Neural progenitor cell (in vitro differentiated cells): ENCODE measurements at places on chromosomes 13 and 19. TPM values are rescaled to one million over a fixed set of nuclear protein-coding genes. Genes with fewer than 3 reads are reported as not detected.

DNA sequence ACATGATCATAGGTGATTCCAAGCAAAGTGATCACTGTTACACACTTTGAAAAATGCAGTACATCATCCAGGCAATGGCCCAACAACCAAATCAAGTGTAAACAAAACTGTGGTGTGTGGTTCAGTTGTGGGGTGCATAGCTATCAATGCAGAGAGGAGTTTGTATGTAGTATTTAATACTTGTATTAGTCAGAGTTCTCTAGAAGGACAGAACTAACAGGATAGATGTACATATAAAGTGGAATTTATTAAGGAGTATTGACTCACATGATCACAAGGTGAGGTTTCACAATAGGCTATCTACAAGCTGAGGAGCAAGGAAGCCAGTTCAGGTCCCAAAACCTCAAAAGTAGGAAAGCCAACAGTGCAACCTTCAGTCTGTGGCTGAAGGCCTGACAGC, 249.3 kb upstream of the HTR2A start:
- no peak overlapping the region for H3K4me3 ChIP-seq
- no peaks in the 10 kb centered on the region for H3K36me3 ChIP-seq
- H3K27ac ChIP-seq = no peak overlapping the region
- peaks cover 5% of the 10 kb centered on the region for H3K4me1 ChIP-seq

DNA sequence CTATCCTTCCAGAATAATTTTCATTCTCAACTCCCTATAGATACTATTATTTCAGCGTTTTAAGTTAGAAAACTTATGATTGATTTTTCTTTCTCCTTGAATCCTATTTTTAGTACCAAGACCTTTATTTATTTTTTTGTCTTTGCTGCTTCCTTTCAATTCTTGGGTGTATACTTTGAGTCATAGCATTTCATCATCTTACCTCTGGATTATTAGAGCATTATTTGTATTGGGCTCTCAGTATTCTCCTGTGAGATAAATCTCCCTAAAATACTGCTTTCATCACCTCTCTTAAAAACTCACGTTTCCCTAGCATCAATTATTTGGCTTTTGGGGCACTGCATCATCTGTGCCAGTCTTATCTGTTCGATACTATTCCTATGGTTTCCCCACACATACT, 222.8 kb downstream of the POSTN start:
- H3K4me3 ChIP-seq = no peak overlapping the region
- H3K27ac ChIP-seq = no peak overlapping the region

DNA sequence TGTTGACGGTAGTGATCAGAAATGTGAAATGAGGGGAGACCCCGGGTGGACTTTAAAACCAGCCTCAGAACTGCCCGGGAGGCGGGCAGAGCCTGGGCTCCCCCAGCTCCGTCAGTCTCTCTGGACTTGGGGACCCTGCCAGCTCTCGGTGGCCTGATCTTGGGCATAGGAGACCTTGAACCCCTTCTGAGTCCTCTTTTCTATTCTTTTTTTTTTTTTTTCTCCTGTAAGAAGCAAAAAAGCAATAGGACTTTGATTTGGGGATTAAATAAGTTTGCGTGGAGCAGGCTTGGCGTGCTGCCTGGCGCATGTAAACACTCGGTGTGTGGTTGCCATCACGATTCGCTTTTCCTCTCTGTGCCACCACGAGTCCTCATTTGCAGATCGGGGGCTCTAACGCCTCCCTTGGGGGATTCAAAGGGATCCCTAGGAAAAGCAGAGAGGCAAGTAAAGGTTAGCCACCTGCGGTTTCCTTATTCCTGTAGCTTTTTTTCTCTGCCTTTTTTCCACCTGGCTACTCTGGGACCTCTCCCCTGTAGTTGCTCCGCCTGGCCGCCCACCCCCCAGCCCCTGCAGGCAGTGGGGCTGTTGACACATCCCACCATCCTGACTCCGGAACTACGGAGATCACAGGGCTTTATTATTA, 1.3 kb downstream of the SAFB start:
- H3K4me1 ChIP-seq = peaks cover 38% of the 10 kb centered on the region
- no peaks in the 10 kb centered on the region for H3K27me3 ChIP-seq
- H3K36me3 ChIP-seq = peaks cover 20% of the 10 kb centered on the region
- no peak overlapping the region for H3K27ac ChIP-seq
- H3K4me3 ChIP-seq = peak overlapping the region; percentile 79

- no peak overlapping the region for H3K27ac ChIP-seq
- no peak overlapping the region for H3K4me3 ChIP-seq
- H3K36me3 ChIP-seq = no peaks in the 10 kb centered on the region
- DNase-seq = no peak
These were observed 137.4 kb downstream of the VWA8 start for GRCh38 chr13:41823476-41823875.

DNA sequence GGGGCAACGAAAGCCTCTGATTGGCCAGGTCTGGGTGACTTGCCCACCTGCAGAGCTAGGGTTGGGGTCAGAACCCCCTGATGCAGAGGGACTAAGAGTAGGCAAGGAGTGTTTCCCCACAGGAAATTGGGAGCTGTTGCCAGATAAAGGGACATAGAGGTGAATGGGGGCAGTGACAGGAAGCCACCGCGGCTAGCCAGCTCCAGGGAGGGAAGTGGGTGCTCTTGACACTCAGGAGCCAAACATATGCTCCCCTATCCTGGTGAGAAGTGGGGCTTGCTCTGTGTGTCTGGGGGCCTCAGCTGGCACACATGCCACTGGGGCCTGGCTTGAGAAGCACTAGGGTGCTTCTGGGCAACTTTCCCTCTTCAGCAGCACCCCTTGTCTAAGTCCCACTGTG, 26.0 kb downstream of the WDR88 start:
- no peaks in the 10 kb centered on the region for H3K36me3 ChIP-seq
- no peaks in the 10 kb centered on the region for H3K27me3 ChIP-seq
- no peak overlapping the region for H3K27ac ChIP-seq
- no peak overlapping the region for H3K4me3 ChIP-seq
- DNase-seq = no peak

- H3K4me3 ChIP-seq = no peak overlapping the region
- no peak overlapping the region for H3K27ac ChIP-seq
- no peaks in the 10 kb centered on the region for H3K4me1 ChIP-seq
- no peak for DNase-seq
These were observed 140.5 kb upstream of the VSTM2B start for GRCh38 chr19:29385191-29385795.

DNA sequence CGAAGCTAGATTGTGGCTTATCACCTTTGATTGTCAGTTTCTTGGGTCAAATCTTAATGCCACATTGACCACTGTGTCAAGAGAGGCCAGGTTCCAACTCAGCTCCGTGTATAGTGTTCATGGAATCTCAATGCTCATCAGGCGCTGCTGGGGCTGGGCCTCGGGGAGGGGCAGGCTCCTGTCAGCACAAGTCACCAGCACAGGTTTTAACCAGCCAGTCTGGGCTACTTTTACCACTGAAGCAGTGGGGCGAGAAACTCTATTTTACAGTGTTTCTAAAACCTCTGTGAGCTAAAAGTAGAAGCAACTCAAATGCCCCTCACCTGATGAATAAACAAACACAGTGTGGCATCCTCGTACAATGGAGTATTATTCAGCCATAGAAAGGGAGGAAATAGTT, 118.7 kb upstream of the GJB6 start:
- H3K4me3 ChIP-seq = no peak overlapping the region
- no peaks in the 10 kb centered on the region for H3K36me3 ChIP-seq
- no peak overlapping the region for H3K27ac ChIP-seq
- H3K27me3 ChIP-seq = no peaks in the 10 kb centered on the region

The SIGLEC11 gene
- total RNA-seq = not detected in 2 replicates
